NCI-H446 (cell line): ENCODE measurements at places on chromosomes 2 and 18.

GRCh38 chr2:47602996-47603395, 179.9 kb upstream of the MSH6 start:
- no peak for DNase-seq

GRCh38 chr18:26772691-26773090, 92.8 kb downstream of the AQP4 start:
- no peak for DNase-seq

- DNase-seq, result no peak
These were observed 4.9 kb downstream of the MBD1 start for GRCh38 chr18:50276452-50276851.

DNA sequence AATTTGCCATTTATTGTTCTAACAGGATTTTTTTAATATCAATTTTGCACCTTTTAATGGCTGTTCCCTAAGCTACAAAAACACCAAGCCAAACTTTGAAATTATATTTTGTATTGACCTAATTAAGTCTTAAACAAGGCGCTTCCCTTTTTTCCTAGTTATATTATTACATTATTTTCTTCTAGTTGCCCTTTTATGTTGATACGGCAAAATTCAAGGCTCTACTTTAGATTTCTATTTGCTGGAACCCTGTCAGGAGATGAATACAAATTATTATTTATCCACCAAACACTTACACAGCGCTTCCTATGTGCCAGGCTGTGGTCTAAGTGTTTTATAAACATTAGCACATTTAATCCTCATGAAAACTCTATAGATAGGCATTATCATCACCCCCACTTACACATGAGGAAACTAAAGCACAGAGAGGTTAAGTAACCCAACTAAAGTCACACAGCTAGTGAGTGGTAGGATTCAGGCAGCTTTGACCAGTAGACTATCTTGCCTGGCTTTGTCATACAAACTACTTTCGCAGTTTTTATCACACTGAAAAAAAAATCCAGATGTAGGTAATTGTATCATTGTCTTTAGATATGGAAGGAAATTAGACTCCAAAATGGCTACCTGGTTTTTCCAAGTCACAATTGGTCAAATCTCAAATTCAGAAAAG, 456.5 kb downstream of the STK39 start:
- DNase-seq, result no peak

DNA sequence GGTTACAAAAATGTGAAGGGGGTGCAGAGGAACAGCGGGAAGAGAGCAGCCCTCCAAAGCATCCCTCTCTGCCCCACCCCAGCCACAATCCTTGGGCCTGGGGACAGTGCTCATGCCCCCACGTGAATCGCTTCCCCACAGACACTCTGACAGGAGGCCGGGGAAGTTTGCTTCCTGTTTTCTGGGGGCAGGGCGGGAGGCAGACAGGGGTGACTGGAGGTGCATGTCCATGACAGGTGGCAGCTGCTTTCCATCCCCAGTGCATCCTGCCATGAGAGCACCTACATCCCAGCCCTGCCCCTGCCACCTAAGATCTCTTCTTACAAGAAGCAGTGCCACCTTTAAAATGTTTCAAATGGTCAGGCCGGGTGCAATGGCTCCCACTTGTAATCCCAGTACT, 47.2 kb upstream of the UBE2F start:
- no peak for DNase-seq

DNA sequence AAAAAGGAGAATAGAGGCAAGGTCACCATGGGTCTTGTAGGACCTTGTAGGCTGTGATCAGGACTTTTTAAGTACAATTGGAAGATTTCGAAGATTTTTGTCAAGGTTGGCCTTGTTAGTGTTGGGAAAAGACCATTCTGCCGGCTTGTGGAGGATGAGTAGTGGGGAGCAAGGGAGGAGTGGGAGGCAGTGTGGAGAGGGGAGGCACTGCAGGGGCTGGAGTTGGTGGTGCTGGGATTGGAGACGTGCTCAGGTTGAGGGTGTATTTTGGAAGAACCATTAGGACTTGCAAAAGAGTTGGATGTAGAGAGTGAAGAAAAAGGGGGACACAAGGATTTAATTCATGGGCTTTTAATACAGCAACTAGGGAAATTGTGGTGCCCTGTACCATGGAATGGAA, 397.1 kb downstream of the TSN start:
- DNase-seq, result no peak

DNA sequence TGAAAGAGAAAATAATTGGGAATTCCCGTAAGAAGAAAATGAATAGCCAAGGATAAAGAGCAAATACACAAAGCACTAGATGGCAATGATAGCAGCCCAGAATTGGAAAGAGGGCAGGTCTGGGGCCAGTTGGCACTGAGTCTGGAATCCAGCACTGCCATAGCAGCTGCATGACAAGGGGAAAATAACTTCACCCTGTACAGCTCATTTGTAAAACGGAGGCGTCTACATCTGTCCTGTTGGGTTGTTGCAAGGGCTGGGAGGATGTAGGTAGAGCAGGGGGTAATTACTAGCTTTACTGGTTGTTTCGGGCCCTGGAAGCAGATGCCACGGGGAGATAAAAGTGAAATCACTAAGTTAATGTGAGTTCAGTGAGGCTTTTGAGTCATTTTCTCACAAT, 110.0 kb upstream of the RASGRP3 start:
- no peak for DNase-seq

DNA sequence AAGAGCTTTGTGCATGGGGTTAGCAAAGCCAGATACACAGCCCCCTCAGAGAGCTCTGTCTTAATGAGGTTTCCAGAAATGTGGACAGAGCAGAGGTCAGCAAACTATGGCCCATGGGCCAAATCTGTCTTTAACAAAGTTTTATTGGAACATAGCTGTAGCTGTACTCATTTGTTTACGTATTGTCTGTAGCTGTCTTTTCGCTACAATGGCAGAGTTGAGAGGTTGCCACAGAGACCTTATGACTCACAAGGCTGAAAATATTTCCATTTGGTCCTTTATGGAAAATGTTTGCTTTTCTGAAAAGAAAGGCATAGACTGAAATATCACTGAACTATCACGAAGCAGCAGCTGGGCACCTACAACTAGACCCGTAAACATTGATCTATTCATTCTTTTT, 841.8 kb downstream of the SLC4A3 start:
- DNase-seq, result no peak

DNA sequence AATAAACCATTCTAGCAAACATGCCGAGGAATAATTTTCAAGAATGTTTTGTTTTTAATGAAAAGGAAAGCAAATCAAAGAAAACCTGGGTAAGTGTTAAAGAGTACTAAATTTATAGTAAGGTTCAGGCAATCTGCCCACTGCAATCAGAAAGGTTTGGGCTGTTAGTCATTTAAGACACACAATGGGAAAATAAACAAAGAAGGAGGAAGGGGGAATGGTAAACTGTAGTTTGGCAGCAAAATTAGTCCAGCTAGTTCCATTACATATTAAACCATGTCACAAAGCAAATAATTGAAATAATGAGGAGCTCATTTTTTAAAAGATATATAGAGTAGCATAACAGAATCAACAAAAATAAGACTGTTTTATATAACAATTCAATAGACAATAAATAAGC, 87.5 kb upstream of the COPS8 start:
- no peak for DNase-seq

- DNase-seq, result peak; percentile 26
These were observed 339.7 kb upstream of the SLC14A2 start for GRCh38 chr18:45275367-45276113.

- no peak for DNase-seq
These were observed 54.0 kb downstream of the ERBB4 start for GRCh38 chr2:212484563-212485080.

GRCh38 chr2:47497843-47498460, 95.0 kb downstream of the MSH2 start:
- no peak for DNase-seq

DNA sequence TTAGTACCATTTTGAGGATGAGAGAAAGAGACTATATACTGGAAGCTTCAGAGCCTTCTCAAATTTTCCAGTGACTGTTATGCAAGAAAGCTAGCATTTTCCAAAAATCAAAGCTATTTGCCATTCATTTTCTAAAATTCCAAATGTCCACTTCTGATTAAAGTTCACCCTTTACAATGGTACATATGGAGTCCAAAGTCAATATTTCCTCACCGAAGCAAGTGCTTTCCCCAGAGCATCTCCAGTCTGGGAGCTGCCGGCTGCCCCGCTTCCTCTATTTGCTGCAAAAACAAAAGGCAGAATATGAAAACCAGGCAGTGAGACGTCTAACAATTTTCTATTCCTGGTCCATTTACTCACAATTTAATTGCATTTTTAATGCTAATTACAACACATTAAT, 302.0 kb upstream of the CCDC68 start:
- DNase-seq, result no peak

DNA sequence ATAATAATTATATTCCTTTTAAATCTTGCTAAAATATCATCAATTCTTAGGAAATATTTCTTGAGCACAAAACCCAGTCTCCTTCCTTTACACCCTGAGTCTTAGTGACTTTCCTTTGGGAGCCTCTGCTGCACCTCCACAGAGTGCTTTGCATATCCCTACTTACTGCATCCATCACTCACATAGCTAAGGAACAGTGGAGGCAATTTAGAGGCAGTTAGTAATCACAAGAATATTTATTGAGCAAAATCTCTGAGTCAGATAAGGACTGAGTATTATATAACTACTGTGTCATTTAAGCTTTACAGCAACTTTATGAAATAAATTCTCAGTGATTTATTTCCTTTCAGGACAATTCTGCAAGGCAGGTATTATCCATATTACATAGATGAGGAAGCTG, 327.7 kb downstream of the TMX3 start:
- no peak for DNase-seq

DNA sequence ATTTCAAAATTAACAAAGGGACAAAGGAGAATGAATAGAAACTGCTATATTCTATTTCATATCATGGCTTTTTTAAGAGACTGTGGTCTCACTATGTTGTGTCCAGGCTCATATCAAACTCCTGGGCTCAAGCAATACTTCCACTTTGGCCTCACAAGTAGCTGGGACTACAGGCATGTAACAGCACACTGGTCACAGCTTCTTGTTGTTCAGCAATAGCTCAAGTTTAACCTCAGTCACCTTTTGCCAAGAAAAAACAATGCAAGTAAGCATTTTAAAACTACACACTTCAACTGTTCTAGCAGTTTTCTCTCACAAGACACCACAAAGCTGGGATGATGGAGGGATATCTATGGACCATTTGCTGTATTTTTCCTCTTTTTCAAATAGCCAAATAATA, 77.1 kb downstream of the ANKRD44 start:
- DNase-seq, result no peak

- DNase-seq, result no peak
These were observed 54.7 kb upstream of the ETAA1 start for GRCh38 chr2:67342394-67342793.

- DNase-seq, result no peak
These were observed 106.0 kb downstream of the ASAP2 start for GRCh38 chr2:9312591-9312990.

DNA sequence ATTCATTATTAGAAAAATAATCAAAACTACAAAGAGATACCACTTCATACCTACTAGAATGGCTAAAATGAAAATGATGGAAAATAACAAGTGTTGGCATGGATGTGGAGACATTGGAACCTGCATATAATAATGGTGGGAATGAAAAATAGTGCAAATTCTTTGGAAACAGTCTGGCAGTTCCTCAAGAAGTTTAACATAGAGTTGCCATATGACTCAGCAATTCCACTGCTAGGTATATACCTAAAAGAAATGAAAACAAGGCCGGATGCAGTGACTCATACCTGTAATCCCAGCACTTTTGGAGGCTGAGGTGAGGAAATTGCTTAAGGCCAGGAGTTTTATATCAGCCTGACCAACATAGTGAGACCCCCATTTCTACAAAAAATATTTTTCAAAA, 41.6 kb upstream of the ACYP2 start:
- DNase-seq, result no peak

DNA sequence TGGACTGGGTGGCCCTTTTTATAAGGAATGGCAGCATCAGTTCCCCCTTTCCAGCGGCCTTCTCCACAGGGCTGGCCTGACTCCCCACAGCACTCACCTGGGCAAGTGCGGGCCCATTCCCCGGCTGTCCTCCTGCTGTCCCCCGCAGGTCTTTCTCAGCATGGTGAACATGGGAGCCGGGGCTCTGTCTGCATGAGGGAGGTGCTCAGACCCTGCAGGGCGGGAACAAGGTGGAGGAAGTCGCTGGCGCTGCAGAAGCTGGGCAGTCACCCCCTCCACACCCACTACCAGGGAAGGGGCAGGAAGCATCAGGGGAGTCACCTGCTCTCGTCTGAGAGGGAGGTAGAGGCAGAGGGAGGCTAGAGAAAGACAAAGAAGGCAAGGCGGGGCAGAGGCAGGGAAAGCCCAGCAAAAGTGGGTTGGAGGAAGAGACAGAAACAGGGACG, 12.2 kb downstream of the HES6 start:
- no peak for DNase-seq

- DNase-seq, result no peak
These were observed 20.4 kb downstream of the LYPD6B start for GRCh38 chr2:149058936-149059335.

- DNase-seq, result no peak
These were observed 15.3 kb downstream of the SH3RF3 start for GRCh38 chr2:109144271-109144670.

GRCh38 chr2:15799432-15799827, 140.9 kb upstream of the MYCN start:
- no peak for DNase-seq

- DNase-seq, result no peak
These were observed 53.4 kb downstream of the ATIC start for GRCh38 chr2:215365184-215365658.

- no peak for DNase-seq
These were observed 18.1 kb upstream of the CDH19 start for GRCh38 chr18:66621816-66622576.

- no peak for DNase-seq
These were observed 32.6 kb upstream of the INSIG2 start for GRCh38 chr2:118055512-118056164.

- no peak for DNase-seq
These were observed 42.5 kb downstream of the PSD4 start for GRCh38 chr2:113216321-113216720.

- DNase-seq, result no peak
These were observed 16.2 kb downstream of the FZD7 start for GRCh38 chr2:202049840-202050239.

GRCh38 chr2:122186761-122187222, 431.3 kb downstream of the TSN start:
- DNase-seq, result no peak
